Putamen (tissue), 1 donor: ENCODE measurements at places on chromosomes 11 and 22.

GRCh38 chr22:26835929-26836528 lies 178.6 kb downstream of the MIAT start:
- DNase-seq, result no peak

- DNase-seq, result no peak
These were observed 255.2 kb downstream of the MN1 start for GRCh38 chr22:27546157-27546935.

- no peak for DNase-seq
These were observed 112.0 kb downstream of the ST3GAL4 start for GRCh38 chr11:126467471-126467870.

- no peak for DNase-seq
These were observed 296.0 kb upstream of the NARS2 start for GRCh38 chr11:78870655-78871054.

- no peak for DNase-seq
These were observed 29.5 kb downstream of the DNHD1 start for GRCh38 chr11:6526411-6527135.

GRCh38 chr11:132686886-132687285 lies 845.4 kb downstream of the OPCML start:
- DNase-seq, result no peak
